ENCODE measurements at places on chromosomes 11 and 22. TPM values are rescaled to one million over a fixed set of nuclear protein-coding genes. Genes with fewer than 3 reads are reported as not detected.

DNA sequence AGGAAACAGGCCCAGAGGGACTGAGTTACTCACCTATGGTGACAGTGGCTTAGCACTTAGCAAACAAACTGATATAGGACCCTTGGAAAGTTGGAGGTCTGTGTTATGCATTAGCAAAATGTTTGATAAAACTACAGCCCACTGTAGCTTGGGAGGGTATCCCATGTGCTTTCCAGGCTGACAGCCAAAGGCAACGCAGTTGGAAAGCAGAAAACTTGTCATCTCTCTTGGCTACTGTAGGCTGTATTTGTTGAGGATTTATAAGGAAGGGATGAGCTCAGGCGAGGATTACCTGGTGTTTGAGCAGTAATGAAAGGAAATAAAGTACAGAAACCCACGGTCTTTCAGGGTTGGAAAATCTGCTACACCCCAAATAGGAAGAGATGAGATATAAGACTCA, 23.8 kb downstream of the SDHAF2 start:
- no peak for DNase-seq

DNA sequence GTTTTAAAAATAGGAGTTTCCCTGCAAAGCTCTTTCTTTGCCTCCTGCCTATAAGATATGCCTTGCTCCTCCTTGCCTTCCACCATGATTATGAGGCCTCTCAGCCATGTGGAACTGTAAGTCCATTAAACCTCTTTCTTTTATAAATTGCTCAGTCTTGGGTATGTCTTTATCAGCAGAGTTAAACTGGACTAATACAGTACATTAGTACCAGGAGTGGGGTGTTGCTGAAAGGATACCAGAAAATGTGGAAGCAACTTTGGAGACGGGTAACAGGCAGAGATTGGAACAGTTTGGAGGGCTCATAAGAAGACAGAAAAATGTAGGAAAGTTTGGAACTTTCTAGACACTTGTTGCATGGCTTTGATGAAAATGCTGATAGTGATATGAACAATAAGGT, 709.9 kb downstream of the LUZP2 start:
- no peak for DNase-seq

DNA sequence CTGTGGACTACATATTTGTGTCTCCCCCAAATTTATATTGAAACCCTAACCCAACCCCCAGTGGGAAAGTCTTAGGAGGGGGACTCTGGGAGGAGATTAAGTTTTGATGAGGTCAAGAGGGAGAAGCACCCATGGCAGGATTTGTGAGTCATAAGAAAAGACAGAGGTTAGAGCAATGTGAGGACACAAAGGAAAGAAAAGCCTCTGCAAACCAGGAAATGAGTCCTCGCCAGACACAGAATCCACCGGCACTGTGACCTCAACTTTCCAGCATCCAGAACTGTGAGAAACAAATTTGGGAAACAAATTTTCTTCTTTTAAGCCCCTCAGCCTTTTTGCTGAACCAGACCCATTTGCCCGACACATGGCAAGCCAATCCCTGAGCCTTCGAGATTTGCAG, 397.0 kb downstream of the NTM start:
- DNase-seq, result peak; percentile 56

- DNase-seq, result peak; percentile 41
Observed at GRCh38 chr11:10438458-10438857, 16.6 kb upstream of the AMPD3 start.

DNA sequence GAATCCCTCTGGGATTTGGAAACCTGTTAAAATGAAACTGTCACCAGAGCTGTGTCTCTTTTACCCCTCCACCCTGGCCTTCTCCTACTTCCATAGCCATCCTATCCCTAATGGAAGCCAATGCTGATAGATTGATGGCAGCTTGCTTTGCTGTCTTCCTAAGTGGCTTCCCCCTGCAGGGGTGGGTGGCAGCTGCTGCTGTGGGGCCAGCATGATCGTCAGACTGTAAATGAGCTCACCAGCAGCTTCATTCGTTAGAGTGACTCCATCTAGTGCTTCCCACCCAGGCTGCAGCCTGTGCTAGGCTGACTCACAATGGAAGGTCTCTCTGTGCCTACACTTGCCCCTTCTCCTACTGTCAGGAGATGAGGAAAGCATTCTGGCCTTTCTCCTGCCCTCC, 311.0 kb downstream of the BUD13 start:
- DNase-seq, result no peak

GRCh38 chr11:6988506-6988905, 31.6 kb downstream of the ZNF214 start:
- peak; percentile 26 for DNase-seq

DNA sequence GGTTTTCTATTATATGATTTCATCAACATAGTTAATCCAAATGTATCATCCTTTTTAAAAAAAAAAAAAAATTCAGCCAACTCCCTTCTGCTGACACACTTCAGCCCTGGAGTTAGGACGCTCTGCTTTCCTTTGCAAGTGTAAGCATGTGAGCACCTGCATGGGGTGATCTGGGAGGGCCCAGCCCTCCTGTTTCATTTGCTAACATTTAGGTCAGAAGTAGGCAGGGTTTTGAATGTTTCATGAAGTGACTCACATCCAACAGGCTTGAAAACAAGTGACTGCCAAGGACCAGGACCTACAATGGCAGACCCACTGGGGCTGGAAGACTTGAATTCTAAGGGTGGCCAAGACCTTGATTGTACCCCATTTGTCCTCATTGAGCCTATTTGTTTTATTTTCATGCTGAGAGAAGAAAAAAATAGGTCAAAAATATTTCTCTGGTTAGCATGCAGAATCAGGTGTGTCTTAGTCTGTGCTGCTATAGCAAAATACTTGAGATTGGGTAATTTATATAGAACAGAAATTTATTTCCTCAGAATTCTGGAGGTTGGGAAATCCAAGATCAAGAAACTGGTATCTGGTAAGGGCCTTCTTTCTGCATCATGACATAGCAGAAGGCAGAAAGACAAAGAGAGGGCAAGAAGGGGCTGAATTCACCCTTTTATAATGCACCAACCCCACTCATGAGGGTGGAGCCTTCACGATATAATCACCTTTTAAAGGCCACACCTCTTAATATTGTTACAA, 137.6 kb downstream of the CD44 start:
- no peak for DNase-seq

GRCh38 chr22:17890892-17891291, 116.6 kb upstream of the BID start:
- DNase-seq, result no peak

DNA sequence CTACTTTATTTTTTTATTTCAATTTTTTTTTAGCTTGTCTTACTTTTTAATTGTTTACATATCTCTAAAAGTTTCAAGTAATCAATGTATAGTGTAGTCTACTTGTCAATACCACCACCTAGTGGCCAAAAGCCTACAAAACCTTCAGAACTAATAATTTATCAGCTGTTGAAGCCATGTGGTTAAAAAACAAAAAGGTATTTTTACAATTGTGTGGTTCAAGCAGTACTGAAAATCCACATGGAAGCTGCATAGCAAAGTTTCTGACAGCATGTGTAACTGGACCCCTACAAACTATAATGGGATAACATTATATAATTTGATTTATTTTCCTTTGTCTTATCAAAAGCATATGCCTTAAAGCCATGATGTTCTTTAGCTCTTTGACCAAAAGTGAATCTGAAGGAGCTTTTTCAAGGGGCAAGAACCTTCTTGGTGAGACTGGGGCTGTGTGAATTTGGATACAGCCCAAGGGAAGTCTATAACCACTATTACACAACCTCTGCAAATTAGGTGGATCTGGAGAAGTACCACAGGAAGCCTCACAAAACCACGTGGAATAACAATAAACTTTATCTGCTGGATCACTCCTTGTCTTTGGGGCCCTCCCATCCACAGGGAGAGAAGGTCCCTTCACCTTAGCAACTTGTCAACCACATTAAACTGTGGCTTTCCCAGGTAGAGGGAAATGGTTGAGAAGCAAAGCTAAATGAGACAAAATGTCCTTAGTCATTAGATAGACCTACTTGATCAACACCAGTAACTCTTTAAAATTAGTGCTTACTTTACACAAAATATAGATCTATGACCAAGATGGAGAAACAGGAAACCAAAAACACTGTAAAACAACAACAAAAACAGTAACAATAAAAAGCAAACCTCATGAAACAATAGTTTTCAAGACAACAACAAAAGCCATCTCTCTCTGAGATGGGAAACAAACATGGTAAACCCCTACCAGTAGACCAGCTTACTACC, 9.9 kb downstream of the NARS2 start:
- DNase-seq, result peak; percentile 40

GRCh38 chr11:133497477-133498140, 34.7 kb downstream of the OPCML start:
- DNase-seq, result no peak

GRCh38 chr11:11668781-11669180, 47.0 kb upstream of the GALNT18 start:
- DNase-seq, result no peak

DNA sequence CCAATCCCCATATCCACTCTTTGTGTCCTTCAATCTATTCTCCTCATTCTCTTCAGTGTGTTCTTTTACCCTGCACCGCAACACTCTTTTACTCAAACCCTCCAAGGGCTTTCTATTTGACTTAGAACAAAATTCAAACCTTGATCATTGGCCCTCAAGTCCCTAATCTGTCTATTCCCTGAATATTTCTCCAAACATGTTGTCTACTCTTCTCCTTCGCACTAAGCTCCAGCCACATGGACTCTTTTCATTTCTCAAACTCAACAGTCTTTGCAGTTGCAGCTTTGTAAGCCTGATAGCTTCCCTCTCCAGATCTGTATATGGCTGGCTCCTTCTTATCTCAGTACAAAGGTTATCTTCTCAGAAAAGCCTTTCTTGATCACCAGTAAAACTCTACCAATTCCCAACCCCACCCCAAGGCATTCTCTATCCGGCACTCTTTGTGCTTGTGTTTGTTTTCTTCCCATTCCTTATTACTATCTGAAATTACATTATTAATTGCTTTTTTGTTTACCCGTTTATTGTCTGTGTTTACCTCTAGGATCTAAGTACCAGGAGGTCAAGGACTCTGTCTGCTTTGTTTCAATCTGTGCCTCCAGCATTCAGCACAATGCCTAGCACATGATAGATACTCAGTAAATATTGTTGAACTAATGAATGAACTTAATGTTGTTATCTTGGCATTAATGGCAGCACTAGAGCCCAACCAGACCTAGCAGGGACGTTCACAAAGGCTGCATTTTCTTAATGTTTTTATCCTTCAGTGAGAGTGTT, 147.4 kb downstream of the BBOX1 start:
- DNase-seq, result no peak

DNA sequence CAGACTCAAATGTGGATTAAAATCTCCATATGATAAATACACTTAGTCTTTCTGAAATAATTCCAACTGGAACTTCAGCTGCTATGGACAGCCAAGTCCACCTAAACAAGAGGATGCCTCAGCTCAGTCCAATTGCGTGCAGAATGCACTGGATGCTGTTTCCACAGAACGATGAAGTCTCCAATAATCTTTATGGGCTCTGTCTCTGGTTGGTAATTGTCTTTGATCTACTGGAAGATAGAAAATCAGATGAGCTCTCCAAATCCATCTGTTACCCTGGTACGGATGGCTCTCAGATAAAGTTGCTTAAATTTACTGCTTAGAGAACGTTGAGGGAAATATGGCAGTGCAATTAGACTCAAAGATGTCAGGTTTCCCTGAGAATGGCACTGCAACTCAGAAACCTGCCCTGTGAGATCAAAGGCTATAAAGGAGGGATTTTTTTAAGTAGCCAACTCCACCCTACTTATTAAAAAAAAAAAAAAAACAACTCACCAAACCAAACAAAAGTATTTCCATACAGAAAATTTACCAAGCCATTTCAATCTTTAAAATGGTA, 859 bp upstream of the BIRC3 start:
- no peak for DNase-seq

- DNase-seq, result no peak
Observed at GRCh38 chr11:64762277-64762673, 2.5 kb upstream of the PYGM start.

GRCh38 chr11:61874377-61874809, 17.0 kb downstream of the FADS3 start:
- DNase-seq, result no peak

DNA sequence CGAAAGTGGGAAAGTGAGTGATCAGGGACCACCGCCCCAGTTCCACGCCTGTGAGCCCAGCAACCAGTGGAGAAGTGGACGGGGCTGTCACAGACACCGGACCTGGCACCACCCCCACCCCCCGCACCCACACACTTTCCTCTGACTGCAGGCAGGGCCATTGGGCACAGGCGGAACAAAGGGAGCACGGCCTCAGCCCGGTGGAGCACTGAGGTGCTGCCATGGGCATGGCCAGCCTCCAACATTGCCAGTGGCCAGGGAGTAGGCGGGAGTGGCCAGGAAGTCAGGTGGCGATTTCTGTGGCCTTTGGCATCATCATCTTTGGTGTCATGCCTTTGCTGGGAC, 78.5 kb downstream of the BCR start:
- no peak for DNase-seq

- peak; percentile 66 for DNase-seq
Observed at GRCh38 chr22:17191163-17191784, 28.0 kb downstream of the ADA2 start.

DNA sequence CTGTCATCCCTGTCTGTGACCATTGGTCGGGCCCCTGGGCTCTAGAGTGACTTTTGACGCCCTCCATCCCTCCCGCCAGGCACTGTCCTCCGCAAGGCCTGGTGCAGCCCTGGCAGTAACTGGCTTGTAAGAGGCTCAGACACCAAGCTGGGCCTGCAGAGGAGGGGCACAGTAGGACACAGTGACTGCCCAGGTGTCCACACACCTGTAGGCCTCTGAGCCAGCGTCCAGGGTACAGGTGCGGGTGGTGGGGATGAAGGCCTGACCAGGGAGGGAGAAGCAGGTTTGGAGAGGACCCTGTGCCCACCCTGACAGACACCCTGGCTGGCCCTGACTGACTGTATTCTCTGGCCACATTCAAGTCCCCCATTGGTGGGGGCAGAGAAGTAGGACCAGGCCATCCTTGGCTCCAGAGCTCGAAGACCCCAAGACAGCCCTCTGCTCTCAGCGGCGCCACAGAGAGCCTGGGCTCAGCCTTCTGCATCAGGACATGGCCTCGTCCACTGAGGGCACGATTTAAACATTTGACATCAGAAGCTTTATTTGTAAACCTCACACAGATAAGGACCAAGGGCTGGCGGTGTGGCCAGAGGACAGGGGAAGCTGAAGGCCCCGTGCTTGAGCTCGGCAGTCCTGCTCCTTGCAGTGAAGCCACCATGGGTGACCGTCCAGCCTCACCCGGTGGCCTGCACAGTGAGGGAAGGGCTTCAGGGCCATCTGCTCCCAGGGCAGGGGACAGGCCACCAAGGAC, 31.4 kb downstream of the PPIL2 start:
- DNase-seq, result no peak

Gene RFPL2
- 0.25 TPM for total RNA-seq

Gene GRM5
- 0.70 TPM for total RNA-seq

Gene C22orf15
- total RNA-seq, result 0.38 TPM

Gene DEPDC5
- 13.0 TPM for total RNA-seq

Gene ZBED4
- 22.7 TPM for total RNA-seq

Gene MS4A7
- not detected for total RNA-seq

Gene PICK1
- total RNA-seq, result 20.7 TPM

Gene CENPM
- total RNA-seq, result 0.84 TPM

Gene CBLIF
- total RNA-seq, result not detected

Gene STT3A
- total RNA-seq, result 258 TPM
